ENCODE measurements at places on chromosomes 4 and X. TPM values are rescaled to one million over a fixed set of nuclear protein-coding genes. Genes with fewer than 3 reads are reported as not detected.

Gene SNCA
- 0.56 TPM for total RNA-seq

Gene NLGN4X
- not detected for total RNA-seq

Gene CENPVL1
- not detected for total RNA-seq

Gene PDCL2
- total RNA-seq: not detected

Gene OPHN1
- total RNA-seq: 13.1 TPM

Gene NAP1L2
- total RNA-seq: not detected

Gene ELMOD2
- total RNA-seq: 30.0 TPM

Gene SYP
- not detected for total RNA-seq

Gene STK26
- 0.28 TPM for total RNA-seq

Gene ACSL4
- 59.7 TPM for total RNA-seq
